Activated CD4-positive, alpha-beta T cell treated with anti-CD3 and anti-CD28 coated beads, Interleukin-2, amount 50 U/mL, for 4 hours (primary cell): ENCODE measurements at places on chromosomes 12 and 14.

DNA sequence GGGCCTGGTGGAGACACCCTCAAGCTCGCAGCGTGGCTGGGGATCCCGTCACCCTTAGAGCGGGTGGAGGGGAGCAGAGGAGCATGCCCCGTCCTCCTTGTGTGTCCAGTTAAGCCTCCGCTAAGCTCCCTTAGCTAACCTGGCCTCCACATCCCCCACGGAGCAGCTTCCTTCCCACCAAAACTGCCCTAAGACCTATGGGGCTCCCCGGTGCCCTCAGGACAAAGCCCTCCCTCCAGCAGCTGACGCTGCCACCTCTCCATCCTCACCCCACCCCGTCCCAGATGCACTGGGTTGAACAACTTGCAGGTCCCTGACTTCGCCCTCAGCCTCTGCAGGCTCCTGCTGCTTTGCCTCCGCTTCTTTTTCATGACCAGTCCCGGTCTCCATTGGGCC, 4.0 kb downstream of the AHNAK2 start:
- DNase-seq, result no peak

DNA sequence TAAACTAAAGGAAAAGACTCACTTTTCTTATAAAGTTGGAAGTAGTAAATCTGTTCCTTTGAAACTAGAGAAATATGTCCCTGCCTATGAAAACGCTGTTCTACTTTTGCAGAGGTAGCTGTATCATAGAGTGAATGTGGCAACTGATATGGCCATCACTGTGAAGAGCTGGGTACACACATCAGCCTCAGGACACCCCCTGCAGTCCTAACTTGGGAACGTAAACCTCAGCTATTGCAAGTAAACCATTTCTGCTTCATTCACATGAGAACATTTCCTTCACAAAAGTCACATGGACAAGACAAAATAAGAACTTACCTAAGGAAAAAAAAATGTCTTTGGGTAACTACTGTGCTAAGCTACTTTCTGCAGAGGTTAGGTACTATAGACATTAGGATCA, 233.3 kb upstream of the PPFIA2 start:
- DNase-seq, result no peak

GRCh38 chr12:111393700-111394300, 11.9 kb upstream of the SH2B3 start:
- no peak for DNase-seq

GRCh38 chr14:37595809-37596621, 586 bp downstream of the TTC6 start:
- DNase-seq, result peak; percentile 48

GRCh38 chr12:112848972-112849371, 57.4 kb downstream of the RPH3A start:
- no peak for DNase-seq

- no peak for DNase-seq
Measured at GRCh38 chr12:106145539-106146447, 7.0 kb upstream of the NUAK1 start.

DNA sequence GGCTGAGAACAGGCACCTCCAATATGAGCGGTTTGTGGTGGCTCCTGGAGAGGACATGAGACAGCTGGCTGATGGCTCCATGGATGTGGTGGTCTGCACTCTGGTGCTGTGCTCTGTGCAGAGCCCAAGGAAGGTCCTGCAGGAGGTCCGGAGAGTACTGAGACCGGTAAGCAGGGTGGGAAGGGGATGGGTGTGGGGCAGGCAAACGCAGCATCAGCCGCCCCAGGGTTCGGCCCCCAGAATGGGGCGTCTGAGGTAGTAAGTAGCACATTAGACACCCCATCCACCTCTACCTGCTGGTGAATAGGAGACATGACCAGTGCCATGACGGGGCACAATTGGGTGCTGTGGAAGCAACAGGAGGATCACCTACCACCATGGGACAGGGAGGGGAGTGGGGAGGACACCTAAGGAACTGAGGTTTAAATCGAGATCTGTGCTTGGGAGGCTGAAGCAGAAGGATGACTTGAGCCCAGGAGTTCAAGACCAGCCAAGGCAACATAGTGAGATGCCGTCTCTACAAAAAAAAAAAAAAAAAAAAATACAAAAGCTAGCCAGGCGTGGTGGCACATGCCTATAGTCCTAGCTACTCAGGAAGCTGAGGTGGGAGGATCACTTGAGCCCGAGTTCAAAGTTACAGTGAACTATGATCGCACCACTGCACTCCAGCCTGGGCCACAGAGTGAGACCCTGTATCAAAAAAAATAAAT, 25.5 kb downstream of the ITGA7 start:
- DNase-seq, result no peak

- peak; percentile 77 for DNase-seq
Measured at GRCh38 chr14:21868442-21869046, 194.9 kb upstream of the OR4E1 start.

DNA sequence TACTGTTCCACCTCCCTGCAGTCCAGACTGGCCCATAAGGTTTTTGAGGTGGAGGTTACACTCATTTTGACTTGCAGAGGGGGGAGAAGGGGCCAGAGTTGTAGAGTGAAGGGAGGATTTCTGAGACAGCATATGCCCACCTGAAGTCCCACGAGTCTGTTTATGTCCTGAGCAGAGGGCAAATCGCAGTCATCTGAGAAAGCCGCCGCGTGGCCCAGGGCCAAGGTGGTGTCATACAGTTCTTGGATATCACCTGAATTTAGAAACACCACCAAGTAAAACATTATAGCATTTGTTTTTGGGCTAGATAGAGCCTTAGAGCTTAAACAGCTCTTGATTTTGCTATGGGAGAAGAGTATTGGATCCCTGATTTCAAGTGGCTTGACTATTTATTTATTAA, 30.9 kb downstream of the TDG start:
- DNase-seq, result no peak

DNA sequence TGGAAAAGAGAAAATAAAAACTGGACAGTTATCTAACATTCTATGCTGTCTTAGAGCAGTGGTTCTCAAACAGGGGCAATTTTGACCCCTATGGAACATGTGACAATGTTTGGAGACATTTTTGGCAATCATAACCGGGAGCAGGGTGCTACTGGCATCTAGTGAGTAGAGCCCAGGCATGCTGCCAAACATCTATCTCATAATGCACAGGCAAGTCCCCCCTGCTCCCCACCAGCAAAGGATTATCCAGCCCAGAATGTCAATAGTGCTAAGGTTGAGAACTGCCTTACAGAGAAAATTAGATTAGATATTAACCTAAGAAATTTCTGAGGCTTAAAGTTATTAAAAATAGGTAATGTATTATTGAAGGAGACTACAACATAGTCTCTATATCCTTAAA, 22.9 kb upstream of the CATSPERB start:
- no peak for DNase-seq

GRCh38 chr14:99575043-99576023, 28.7 kb downstream of the CCDC85C start:
- no peak for DNase-seq

DNA sequence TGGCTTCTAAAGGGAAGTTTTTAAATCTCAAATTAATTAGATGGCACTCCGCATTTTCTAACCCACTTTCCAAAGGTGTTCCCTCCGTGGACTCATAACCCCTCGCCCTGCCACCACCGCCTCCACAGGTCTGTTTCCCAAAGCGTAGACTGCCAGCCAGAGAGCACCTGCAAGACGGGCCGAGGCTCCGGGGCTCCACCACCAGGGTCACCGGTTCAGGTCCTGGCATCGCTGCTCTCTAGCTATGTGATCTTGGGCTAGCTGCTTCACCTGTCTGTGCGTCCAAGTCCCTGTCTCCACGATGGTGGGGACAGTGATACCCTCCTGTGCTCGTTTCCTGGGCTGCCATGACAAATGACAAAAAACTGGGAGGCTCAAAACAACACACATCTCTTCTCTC, 11.5 kb downstream of the RIMBP2 start:
- no peak for DNase-seq

DNA sequence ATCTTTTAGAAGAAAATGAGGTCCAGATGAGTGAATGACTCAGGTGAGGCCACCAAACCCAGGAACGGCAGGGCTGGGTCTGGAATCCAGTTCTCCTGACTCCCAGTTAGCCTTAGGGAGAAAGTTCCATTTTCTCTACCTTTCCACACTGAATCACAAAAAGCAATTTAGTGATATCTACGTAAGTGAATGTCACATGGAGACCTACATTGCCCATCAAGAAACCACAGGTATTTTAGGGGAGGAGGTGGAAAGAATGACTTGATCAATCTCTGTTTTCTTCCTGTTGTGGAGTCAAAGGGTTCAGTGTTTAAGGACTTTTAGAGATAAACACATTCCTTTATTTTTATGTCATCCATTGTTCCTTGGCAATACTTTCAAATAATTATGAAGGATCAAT, 106.9 kb upstream of the PTPRB start:
- no peak for DNase-seq

GRCh38 chr12:55720894-55721444, 776 bp downstream of the RDH5 start:
- no peak for DNase-seq

GRCh38 chr12:65675141-65675621, 149.1 kb upstream of the HMGA2 start:
- no peak for DNase-seq

DNA sequence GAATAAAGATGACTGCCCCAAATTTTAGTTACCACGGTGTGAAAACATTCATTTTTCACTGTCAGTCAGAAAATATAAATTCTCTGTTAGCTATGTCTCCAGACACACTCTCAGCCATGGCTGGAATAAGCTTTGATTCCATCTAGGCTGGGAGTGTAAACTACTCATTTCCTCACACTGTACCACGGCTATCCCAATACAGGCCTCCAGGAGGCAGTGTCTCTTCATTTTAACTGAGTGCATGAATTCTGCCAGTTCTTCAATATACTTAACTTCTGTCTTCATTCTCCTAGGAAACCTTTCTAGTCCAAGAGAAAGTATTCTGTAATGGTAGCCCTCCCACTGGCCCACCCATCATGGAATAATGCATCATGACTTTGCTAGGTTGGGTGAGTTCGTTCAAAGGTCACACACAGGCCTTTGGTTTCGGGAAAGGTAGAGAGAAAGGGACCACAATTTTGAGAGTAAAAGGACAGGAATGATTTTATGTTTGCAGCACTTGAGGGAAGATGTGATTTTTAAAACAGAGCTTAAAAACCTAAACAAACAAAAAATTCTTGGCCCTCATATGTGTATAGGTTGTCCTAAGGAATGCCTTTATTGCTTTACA, 381.1 kb downstream of the SEC23A start:
- no peak for DNase-seq

- DNase-seq, result no peak
Measured at GRCh38 chr14:89616852-89617341, 199.9 kb upstream of the FOXN3 start.

- DNase-seq, result no peak
Measured at GRCh38 chr12:119589097-119589496, 4.5 kb upstream of the TMEM233 start.

DNA sequence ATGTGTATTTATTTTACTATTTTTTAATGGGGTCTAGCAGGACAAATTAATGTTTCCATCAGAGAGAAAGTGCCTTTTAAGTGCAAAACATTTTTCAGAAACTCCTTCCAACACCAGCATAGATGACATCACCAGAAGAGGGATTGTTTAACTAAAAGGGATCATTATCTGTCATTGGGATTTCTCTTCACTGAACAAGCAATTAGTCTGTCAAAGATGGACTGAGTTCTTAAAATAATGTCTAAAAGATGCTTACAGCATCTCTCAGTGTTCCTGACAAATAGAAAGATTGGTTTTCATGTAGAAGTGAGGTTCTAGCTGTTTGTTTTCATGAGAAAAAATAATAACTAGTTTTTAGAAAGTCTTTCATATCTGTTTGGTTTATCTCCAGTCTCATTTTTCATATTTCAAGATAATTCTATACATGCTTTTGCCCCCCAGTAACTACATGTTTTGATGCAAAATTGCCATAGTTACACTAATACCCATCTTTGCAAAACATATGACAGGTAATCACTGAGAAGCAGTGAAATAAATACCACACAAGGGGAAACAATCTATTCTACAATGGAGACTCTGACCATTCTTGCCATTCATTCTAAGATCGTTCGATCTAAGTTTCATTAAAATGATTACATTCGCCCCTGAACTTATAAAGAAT, 850.3 kb downstream of the GALC start:
- no peak for DNase-seq

GRCh38 chr12:132514216-132514820, 24.4 kb downstream of the FBRSL1 start:
- no peak for DNase-seq

GRCh38 chr14:102461490-102462338, 47.9 kb downstream of the ANKRD9 start:
- DNase-seq, result no peak

DNA sequence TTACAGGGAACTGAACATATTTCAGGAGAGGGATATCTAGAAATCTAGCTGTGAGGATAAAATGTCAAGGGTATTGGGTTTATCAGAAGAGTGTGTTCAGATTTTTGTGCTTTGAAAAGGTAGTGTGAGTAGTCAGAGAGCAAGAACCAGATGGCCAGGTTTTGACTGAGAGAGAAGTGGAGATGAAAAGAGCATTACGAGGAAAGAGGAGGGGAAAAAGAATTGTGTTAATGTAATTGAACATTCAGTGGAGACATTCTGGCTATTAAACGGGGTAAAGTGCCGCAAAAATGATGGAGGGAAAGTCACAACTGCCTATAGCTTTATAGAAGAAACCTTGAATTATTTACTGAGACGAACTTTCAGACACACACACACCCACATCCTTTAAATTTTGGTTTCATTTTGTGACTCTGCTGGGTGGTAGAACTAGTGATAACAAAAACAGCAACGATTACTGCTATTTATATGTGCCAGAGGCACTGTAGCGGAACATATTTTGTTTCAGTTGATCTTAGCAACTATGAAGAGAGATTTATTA, 213.6 kb downstream of the ERC1 start:
- DNase-seq, result no peak

- no peak for DNase-seq
Measured at GRCh38 chr12:2895051-2895451, 4.4 kb downstream of the TULP3 start.

- DNase-seq, result no peak
Measured at GRCh38 chr14:24556756-24557155, 19.3 kb downstream of the CTSG start.

GRCh38 chr12:5944688-5945070, 380 bp downstream of the ANO2 start:
- no peak for DNase-seq

DNA sequence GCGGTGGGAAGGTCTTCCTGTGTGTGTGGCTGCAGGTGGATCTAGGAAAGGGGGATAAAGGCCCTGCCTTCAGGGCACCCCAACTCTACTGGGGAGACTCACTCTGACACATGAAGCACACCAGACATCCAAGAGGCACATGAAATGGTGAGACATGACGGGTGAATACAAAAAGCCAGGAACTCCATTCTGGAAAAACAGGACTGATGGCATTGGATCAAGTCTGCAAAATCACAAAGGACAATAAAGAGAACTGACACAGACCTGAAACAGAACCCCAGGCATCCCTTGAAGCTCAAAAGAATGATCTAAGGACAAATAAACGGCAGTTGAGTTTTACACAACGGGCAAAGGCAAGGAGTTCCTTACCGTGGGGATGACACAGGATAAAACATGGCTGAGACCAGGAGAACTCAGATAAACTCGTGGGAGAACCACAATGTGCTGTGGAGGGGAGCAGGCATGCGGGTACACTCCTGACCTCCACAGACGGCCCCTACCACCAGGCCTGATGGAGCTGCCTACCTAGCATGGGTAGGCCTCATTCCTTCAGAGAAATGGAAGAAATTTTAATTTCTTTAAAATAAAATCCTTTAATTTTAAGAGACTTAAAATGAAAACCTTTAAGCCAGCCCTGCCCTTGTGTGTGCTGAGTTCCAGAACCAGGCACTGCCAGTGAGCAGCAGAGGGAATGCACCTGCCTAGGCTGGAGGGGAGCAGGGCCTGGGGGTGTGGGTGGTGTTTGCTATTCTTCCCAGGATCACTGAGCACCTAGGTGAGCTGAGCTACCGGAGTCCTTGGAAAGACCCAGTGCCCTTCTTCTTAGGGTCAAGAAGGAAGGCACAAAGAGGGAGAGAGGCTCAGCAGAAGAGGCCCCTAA, 100.1 kb downstream of the SINHCAF start:
- DNase-seq, result no peak
